ENCODE measurements at places on chromosomes 6 and 20.

DNA sequence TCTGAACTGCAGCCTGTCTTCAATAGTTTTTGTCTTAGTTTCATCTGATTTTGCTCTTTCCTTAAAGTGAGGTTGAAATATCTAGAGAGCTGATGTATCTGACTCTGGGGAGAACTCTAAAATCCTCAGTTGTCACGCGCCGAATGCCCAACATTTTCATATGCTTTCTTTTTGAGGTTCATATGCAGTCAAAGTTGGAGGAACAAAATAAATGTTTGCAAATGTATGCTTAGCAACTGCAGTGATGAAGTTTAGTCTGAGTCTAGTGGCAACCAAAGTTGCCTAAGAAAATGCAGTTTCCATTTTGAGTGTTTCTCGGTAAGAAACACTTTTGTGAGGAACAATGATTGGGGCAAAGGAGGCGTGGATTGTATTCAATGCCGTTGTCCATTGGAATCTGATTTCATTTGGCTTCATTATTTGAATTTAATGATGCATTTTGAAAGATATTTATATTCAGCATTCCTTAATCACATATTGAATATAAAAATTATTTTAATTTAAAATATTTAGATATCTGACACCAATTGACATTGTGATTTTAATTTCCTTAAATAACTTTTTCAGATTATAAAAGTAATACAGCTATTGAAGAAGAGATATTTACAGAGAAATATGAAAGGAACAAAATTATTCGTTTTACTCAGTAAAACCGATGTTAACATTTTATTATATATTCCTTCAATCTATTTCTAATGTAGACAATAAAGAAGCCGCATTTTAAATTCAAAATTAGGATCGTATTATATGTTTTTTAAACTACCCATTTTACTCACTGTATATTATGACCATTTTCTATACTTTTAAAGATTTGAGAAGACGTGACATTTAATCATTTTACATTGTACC is 122.0 kb downstream of the PLEKHG1 start:
- no peaks in the 10 kb centered on the region for H3K27me3 ChIP-seq
- H3K4me1 ChIP-seq: peaks cover 12% of the 10 kb centered on the region
- H3K4me3 ChIP-seq: no peak overlapping the region
- H3K27ac ChIP-seq: no peak overlapping the region
- DNase-seq: no peak

DNA sequence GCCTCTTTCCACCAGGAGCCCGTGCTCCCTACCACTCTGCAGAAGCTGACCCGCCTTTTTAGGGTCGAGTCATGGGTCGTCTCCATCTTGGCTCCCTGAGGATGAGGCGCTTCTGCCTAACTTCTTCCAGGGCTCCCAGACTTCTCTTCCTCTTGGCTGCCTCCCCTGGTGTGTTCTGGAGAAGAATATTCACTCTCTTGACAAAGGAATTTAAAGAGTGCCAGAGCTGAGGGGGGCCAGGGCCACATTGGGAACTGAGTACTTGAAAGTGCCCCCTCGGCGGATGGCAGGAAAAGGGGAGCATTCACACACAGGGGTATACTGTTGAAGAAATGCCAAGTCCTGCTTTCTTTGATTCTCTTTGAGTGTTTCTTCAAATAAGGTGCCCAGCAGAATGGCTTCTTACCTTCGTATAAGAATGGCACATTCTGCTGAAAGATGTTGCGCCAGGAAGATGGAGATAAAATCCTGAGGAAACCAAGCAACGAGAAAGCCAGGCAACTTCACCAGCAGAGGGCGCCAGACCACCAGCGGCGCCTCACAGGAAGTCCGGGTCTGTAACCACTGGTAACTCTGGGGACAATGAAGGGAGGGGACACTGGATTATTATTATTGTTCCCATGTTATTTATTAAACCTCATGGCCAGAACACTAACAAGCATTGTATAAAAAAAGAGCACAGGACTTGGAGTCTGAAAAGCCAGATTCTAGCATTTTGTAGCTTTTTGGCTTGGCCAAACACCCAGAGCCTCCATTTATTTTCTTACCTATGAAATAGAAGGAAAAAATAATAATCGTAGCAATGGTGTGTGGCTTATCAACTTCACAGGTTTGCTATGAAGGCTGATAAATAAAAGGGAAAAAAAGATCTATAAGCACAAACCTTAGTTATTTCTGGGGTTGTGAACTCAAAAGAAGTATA is 176.7 kb downstream of the HACE1 start:
- peaks cover 5% of the 10 kb centered on the region for H3K27me3 ChIP-seq
- no peak overlapping the region for H3K27ac ChIP-seq
- peak; percentile 63 for DNase-seq
- H3K4me3 ChIP-seq: peak overlapping the region; percentile 56
- peaks cover 7% of the 10 kb centered on the region for H3K4me1 ChIP-seq

- H3K4me3 ChIP-seq: no peak overlapping the region
- peaks cover 27% of the 10 kb centered on the region for H3K27me3 ChIP-seq
- peak overlapping the region; percentile 76 for H3K27ac ChIP-seq
- peaks cover 11% of the 10 kb centered on the region for H3K36me3 ChIP-seq
- DNase-seq: no peak
These were observed 2.0 kb downstream of the SOX4 start for GRCh38 chr6:21595285-21596144.

DNA sequence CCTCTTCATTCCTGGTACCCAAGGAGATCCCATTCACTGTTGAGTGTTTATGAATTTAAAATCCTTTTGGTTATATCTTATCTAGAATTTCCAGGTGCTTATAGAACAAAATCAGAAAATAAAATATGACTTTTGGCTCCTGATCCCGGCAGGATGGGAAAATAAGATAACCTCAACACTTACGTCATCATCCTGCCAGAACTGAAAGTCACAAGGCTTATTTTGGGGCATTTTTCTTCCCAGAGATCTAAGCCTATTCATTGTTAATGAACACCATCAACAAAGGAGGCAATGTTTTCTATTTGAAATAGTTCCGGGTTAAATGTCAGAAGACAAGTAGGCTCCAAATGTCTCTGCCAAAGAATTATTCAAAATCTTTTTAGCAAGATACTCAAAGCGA is 580.6 kb downstream of the TFAP2A start:
- H3K27ac ChIP-seq: no peak overlapping the region
- no peaks in the 10 kb centered on the region for H3K4me1 ChIP-seq
- no peak for DNase-seq
- no peak overlapping the region for H3K4me3 ChIP-seq
- H3K36me3 ChIP-seq: no peaks in the 10 kb centered on the region
- H3K27me3 ChIP-seq: no peaks in the 10 kb centered on the region

DNA sequence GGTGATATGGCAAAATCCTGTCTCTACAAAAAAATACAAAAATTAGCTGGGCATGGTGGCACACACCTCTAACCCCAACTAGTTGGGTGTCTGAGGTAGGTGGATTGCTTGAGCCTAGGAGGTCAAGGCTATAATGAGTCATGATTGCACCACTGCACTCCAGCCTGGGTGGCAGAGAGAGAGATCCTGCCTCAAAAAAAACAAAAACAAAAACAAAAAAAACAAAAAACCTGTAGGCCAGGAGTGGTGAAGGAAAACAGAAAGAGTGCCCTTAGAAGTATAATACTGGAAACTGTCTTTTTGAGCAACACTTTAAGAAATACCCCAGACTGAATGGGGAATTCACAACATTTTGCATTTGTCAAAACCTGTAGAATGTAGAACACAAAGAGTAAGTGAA is 85.3 kb downstream of the JARID2 start:
- H3K27me3 ChIP-seq: no peaks in the 10 kb centered on the region
- DNase-seq: no peak
- peak overlapping the region; percentile 58 for H3K4me3 ChIP-seq
- peaks cover 4% of the 10 kb centered on the region for H3K36me3 ChIP-seq
- peak overlapping the region; percentile 80 for H3K27ac ChIP-seq

GRCh38 chr6:88238065-88238464 is 71.9 kb upstream of the CNR1 start:
- no peaks in the 10 kb centered on the region for H3K4me1 ChIP-seq
- no peak for DNase-seq
- H3K36me3 ChIP-seq: no peaks in the 10 kb centered on the region
- H3K4me3 ChIP-seq: no peak overlapping the region
- no peak overlapping the region for H3K27ac ChIP-seq

DNA sequence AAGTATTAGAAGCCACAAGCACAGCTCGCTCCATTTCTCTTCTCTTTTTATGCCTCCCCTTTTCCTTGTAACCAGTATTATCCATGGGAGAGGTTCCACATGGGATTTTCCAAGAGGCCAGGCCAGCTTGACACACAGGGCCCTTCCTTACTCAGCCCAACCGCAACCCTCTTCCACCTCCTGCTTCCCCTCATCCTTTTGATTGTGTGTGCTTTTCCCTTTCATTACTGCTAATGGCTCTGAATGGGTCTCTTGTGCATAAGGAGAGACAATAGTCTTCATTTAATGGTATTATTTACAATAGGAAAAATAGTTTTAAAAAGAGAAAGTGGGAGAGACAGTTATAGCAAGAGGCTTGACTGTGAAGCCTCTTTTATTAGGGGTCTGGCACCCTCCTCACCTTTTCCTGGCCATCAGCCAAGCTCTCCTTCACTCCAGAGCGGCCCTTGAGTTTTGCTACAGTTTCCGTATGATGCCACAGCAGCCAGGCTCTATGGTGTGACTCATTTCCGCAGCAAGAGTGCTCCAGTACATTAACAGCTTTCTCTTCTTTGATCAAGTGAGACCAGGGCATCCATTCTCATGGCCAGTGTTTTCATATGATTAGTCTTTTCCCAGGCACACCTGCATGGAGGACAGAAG is 579.5 kb downstream of the TFAP2B start:
- no peak overlapping the region for H3K4me3 ChIP-seq
- no peaks in the 10 kb centered on the region for H3K27me3 ChIP-seq
- H3K27ac ChIP-seq: no peak overlapping the region
- no peak for DNase-seq
- H3K4me1 ChIP-seq: no peaks in the 10 kb centered on the region

DNA sequence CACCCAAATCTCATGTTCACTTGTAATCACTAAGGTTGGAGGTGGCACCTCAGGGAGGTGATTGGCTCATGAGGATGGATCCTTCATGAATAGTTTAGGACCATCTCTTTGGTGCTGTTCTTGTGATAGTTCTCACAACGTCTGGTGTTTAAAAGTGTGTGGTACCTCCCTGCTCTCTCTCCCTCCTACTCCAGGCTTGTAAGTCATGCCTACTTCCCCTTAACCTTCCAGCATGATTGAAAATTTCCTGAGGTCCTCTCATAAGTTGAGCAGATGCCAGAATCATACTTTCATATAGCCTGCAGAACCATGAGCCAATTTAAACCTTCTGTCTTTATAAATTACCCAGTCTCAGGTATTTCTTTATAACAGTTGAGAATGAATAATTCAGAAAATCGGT is 16.6 kb downstream of the HLA-A start:
- no peak overlapping the region for H3K4me3 ChIP-seq
- no peak for DNase-seq
- no peaks in the 10 kb centered on the region for H3K4me1 ChIP-seq
- H3K36me3 ChIP-seq: no peaks in the 10 kb centered on the region
- no peak overlapping the region for H3K27ac ChIP-seq

- peak overlapping the region; percentile 95 for H3K4me3 ChIP-seq
- H3K27me3 ChIP-seq: peaks cover 20% of the 10 kb centered on the region
- DNase-seq: no peak
- H3K36me3 ChIP-seq: peaks cover 36% of the 10 kb centered on the region
These were observed 2.3 kb downstream of the TENT5A start for GRCh38 chr6:81750200-81750599.

DNA sequence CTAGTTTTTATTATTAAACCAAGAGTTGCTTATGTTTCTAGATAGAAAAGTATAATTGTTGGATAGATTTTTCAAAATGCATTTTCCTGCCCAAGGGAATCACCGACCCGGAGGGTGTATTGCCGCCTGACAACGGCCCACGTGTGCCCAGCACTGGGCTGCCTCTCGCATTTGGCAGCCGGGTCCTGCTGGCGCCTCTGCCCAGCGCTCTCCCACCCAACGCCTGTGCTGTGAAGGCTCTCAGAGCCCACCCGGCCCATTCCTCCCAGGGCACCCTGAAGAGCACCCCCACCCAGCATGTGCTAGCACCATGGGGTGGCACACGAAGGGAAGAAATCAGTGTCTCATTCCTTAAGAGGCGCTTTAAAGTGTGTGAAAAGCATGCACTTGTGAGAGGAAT is 88.3 kb upstream of the AFDN start:
- peaks cover 2% of the 10 kb centered on the region for H3K36me3 ChIP-seq
- H3K27ac ChIP-seq: no peak overlapping the region
- no peak for DNase-seq
- H3K27me3 ChIP-seq: peaks cover 7% of the 10 kb centered on the region
- H3K4me3 ChIP-seq: no peak overlapping the region
- H3K4me1 ChIP-seq: no peaks in the 10 kb centered on the region

DNA sequence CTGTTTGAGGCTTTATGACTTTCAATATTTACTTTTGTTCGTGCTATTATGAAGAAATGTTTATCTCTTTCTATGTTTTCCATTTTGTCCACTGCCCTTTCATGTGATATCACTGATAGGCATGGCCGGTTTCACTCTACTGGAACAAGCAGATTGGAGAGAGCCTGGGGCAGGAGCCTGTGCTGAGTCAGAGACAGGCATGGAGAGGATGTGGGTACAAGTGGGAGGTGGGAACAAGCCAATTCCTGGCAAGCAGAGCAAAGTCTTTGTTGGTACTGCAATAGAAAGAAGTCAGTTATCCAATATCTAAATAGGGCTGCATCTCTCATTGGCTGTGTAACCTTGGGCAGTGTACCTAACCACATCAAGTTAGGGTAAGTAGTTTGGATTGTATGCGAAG is 545.6 kb upstream of the MAP3K7 start:
- no peaks in the 10 kb centered on the region for H3K27me3 ChIP-seq
- no peak overlapping the region for H3K27ac ChIP-seq
- no peak for DNase-seq
- no peaks in the 10 kb centered on the region for H3K4me1 ChIP-seq
- no peak overlapping the region for H3K4me3 ChIP-seq

DNA sequence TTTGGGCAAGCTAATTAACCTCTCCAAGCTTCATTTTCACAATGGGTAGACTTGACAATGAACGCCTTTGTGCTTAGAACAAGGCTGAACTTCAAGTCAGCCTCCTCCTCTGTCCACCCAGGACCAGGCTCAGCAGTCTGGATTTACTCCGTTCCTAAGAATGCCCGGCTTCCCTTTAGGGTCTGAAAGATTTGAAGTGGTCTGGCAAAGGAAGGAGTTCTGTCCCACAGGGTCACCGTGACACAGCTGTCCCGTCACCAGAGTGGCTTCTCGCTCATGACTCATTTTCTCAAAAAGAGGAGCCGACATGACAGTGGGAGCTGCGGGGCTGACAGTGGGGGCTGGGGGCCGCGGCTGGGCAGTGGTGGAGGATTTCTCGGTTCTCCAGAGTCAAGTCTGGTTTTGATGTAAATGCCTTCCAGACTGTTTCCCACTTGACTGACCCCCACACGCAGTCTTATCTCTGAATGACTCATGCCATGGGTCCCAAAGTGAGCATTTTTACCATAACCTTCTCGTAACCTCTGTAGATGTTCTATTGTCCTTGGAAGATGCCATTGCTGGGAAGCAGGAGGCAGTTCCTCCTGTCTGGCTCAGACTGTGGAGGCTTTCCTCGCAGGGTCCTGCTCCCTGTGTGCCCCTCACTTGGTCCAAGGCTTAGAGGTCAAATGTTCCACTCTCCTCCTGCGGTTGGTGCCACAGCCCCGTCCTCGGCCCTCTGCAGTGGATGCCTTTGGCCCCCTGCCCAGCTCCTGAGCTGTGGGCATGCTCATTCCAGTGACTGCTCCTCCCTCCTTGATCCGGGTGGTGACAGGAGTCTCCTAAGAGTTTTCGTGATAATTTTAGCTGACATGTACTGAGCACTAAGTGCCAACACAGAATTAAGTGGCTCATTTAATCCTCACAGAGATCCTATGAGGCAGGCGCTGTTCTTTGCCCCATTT is 253.1 kb downstream of the FNDC1 start:
- H3K36me3 ChIP-seq: no peaks in the 10 kb centered on the region
- H3K27ac ChIP-seq: no peak overlapping the region
- no peak for DNase-seq
- H3K27me3 ChIP-seq: peaks cover 74% of the 10 kb centered on the region
